ENCODE measurements at places on chromosomes 12 and 14.

DNA sequence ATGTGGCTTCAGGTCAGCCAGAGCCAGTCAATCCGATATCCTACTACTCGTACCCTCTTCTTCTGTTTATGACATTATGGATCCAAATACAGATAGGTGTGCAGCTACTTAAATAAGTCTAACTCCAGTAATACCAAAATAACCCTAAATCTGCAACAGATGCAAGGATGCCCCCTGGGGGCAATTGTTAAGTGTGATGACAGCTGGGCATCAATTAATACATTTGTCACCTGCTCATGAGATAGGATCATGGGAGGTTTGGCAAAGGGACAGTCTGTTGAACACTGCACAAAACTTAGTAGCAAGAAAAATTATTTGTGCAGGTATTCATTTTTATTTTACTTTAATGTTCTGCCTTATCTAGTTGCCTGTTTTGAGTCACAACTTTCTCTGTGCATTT is 83.2 kb downstream of the SLC38A6 start:
- DNase-seq: no peak

- DNase-seq: peak; percentile 12
Observed at GRCh38 chr14:31261859-31262731, 54.5 kb upstream of the HECTD1 start.

GRCh38 chr12:108724054-108724889 is 7.0 kb downstream of the CORO1C start:
- DNase-seq: no peak

DNA sequence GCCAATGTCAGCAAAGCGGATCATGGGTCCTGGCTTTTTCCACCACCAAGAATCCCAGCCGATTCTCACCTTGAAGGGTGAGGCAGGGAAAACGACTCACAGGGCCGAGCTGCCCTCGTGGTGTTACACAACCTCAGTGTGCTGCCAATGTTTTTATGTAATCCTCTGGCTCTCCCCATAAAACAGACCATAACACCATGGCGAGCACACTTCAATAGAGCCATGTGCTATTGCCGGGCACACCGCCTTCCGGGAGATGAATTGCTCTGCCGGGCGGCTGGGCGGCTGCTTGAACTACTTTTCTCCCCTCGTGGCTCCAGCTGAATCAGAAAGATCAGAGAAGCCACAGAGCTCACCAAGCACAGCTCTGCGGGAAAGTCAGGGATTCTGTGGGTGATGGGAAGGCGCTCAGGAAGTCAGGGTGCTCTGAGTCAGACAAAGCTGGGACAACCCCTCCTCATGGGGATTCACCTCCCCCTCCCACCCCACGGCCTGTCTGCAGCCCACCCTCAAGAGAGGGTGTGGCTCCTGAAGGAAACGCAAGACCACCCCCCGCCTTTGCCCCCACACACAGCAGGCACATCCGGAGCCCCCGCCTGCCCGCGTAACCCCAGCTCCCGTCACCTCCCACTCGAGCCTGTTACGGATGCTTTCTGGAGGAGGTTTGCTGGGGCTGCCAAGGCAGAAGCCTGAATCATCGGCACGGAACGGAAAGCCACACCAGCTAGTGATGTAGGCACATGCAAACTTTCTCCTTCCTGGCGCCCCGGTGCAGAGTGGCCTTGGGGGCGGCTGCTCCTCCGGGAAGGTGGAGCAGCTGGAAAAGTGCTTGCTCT is 1.8 kb downstream of the GALNT9 start:
- DNase-seq: peak; percentile 86

DNA sequence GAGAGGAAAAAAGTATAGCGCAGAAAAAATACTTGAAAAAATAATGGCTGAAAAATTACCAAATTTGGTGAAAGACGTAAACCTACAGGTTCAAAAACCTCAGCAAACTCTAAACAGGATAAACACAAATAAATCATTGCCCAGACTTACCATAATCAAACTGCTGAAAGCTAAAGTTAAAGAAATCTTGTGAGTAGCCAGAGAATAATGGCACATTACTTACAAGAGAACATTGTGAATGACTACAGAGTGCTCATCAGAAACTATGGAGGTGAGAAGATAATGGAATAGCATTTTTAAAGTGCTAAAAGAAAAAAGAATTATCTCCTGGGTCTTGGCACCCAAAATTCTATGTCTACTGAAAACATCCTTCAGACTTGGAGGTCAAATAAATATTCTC is 36.0 kb downstream of the ATF1 start:
- no peak for DNase-seq

DNA sequence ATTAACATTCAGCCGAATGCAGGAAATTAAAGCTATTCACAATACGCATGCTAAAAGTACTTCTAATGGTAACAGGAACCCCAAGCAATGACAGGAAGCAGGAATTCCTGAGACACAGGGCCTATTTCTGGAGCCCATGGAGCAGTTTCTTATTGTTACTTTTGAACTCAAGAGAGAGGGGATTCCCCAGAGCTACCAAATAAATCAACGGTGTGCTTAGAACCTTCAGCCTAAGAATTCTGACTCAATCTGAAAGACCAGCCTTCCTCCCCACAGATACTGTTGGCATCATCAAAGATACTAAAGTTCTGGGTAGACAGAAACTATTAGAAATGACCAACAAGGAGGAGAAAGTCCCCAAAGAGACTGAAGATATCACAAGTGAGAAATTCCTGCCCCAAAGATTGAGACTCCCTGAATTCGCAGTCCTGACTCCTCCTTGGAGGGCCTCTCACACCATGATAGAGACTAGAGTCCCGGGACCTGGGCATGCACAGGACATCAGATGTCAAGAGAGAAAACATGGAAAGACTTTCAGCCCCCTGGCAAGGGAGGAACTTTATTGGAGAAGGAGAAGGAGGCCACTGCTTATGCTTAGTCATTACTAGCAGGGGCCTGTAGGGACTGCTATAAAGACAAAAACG is 32.7 kb downstream of the RTRAF start:
- DNase-seq: no peak

- no peak for DNase-seq
Observed at GRCh38 chr12:40170593-40170992, 54.2 kb upstream of the LRRK2 start.

- DNase-seq: no peak
Observed at GRCh38 chr12:85782711-85783110, 53.5 kb downstream of the RASSF9 start.

DNA sequence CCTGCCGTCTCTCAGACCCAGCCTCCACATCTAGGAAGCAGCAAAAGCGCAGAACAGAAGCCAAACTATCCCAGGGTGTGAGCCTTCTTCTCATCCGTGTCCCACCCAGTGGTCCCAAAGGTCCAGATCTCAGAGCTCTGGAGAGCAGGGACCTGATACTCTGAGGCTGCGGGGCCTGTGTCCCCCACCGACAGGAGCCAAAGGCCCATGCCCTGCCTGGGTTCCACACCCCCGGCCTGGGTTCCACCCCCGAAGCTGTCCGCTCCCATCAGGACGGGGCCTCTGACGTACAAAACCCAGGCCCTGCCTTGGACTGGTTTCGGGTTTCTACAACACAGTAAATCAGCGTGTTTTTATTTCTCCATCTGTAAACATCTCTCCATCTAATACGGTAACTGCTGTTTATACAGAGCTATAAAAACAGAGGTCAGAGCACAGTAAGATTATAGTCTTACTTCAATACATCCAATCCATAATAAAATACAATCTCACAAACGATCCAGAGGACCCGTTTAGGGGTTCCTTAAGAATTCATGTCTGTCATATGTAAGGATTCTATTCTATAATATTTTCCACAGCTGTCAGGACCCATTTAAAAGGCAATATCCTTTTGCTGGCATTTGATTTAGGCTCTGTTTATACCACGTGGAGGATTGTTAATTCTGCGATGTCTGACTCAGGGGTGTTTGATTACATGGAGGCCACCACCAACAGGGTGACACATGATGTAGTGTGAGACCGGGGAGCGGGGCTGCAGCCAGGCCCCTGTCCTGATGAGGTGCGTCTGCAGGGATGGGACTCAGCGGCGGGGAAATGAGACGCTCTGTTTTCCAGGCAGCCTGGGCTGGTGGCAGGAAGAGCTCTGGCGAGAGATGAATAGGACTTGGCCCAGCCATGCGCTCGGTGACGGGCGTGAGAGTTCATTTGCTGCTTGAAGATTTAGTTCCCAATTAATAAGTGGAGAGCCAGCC is 110.3 kb downstream of the DICER1 start:
- DNase-seq: no peak

All from AG08395 (cell line).